ENCODE measurements at places on chromosomes 1 and 21. TPM values are rescaled to one million over a fixed set of nuclear protein-coding genes. Genes with fewer than 3 reads are reported as not detected.

DNA sequence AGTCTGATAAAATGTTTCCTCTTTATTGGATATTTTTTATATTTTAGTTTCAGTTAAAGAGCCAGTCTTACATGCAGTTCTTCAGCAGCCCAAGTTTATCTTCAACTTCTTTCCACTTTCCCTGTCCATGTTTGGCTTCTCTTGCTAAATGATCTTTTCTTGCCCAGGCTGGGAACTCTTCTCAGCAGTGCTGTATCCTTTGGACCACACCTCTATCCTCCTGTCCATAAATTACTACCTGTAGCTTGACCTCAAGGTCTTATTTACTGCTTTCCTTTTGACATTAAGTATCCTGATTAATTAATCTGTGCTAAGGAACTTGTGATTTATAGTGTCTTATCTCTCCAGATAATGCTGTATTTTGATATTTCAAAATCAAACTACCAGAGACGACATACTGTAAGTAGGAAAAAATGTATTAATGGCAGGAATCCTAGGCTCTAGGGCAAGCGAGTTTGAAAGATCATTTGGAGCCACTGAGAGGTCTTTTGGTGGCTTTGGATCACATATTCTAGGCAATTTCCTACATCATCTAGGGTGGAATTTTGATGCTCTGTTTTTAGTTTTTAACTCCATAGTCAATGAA lies 20.5 kb upstream of the PDC start:
- DNase-seq: no peak

- DNase-seq: no peak
These were observed 75.0 kb upstream of the ACTRT2 start for GRCh38 chr1:2946291-2946690.

GRCh38 chr1:162942916-162943559 lies 82.1 kb upstream of the CCDC190 start:
- DNase-seq: no peak

CASQ2 gene
- total RNA-seq: 1,254 TPM

- DNase-seq: no peak
These were observed 49.5 kb downstream of the TRIM11 start for GRCh38 chr1:228356897-228357680.

GRCh38 chr1:25757846-25758185 lies 42.2 kb upstream of the SELENON start:
- no peak for DNase-seq
